ENCODE measurements at places on chromosomes 6 and 20. TPM values are rescaled to one million over a fixed set of nuclear protein-coding genes. Genes with fewer than 3 reads are reported as not detected.

Gene MAK
- polyA plus RNA-seq, result not detected

Gene NSFL1C
- polyA plus RNA-seq, result 81.8 TPM

Gene POPDC3
- polyA plus RNA-seq, result not detected

Gene RAET1G
- not detected for polyA plus RNA-seq

Gene DYNLT2
- polyA plus RNA-seq, result 0.58 TPM

Gene WFDC2
- polyA plus RNA-seq, result not detected

Gene SNX21
- 1.1 TPM for polyA plus RNA-seq

Gene HRH3
- not detected for polyA plus RNA-seq

Gene CLPSL2
- not detected for polyA plus RNA-seq

Gene CCM2L
- not detected for polyA plus RNA-seq

Gene GJE1
- polyA plus RNA-seq, result not detected

Gene JPH2
- polyA plus RNA-seq, result not detected

Gene SYNJ2
- 12.0 TPM for polyA plus RNA-seq

Gene ALDH5A1
- polyA plus RNA-seq, result 18.5 TPM

Gene KIAA0408
- not detected for polyA plus RNA-seq

Gene TRIM31
- not detected for polyA plus RNA-seq

Gene TLDC2
- polyA plus RNA-seq, result 0.37 TPM

Gene OPN5
- not detected for polyA plus RNA-seq

Gene HLA-DQA1
- polyA plus RNA-seq, result 0.67 TPM

Gene ADAT2
- polyA plus RNA-seq, result 1.2 TPM

Gene PAX1
- not detected for polyA plus RNA-seq

Measured in naive thymus-derived CD4-positive, alpha-beta T cell (primary cell).